ENCODE measurements at places on chromosomes 7 and 10.

GRCh38 chr10:97157578-97158095 is 28.1 kb downstream of the SLIT1 start:
- DNase-seq: no peak

GRCh38 chr10:113313048-113313602 is 239.7 kb upstream of the HABP2 start:
- no peak for DNase-seq

- peak; percentile 38 for DNase-seq
Observed at GRCh38 chr7:2260820-2261219, 18.8 kb downstream of the NUDT1 start.

DNA sequence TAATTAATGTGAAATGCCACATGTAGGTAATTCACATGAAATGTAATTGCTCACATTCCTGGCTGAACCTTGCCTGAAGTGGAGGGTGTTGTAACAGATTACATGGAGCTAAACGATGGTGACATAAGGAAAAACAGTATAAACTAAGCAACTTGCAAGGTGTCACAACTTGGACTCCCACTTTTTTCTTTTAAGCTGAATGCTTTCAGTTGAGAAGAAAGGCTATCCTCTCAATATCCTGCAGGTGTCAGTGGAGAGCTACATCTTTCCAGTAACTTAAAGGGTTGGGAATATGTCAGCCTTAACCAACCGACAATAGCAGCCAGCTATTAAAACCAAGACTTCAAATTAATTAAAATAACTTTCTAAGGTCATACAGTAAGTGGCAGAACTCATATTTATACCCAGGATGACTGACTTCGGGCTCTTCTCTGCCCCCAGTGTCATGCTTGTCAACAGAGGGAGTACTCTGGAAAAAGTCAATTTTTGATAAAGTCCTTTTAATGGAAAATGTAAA is 33.7 kb downstream of the NRBF2 start:
- peak; percentile 66 for DNase-seq

DNA sequence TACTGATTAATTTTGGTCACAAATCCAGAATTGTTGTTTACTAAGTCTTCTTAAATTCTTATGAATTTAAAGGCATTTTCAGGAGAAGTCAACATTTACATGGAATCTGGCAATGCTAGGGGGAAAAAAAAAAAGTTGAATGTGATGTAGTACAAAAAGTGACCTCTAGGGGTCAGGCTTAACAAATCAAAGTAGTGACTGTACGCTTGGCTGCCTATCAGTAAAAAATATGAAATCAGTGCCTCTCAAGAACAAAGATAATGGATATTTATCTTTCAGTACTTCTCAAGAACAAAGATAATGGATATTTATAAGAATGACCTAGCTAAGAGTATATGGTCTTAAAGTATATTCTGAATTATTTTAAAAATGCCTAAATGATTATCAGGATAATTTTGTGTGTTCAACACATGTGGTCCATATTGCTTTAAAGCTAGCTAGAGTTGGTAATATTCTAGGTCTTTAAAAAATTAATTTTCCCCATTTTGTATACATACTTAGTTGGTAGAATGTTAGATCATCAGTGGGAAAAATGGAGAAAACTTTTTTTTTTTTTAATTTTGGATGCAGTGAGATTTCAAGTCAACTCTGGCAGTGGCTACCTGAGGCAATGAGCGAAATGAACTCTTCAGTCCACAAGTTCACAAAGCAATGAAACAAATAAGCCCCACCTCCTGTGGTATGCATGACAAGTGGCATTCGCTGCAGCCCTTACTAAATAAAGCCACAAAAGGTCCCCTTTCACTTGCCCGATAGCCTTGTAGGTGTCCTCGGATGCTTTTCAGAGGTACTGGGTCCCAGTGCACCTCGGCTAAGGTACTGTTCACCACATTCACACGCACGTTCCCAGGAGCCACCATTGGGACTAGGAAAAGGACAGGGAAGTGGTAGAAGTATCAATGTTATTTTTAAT is 51.2 kb upstream of the LAMB4 start:
- DNase-seq: peak; percentile 39

Measured in right lung (tissue), 10 donors.